ENCODE measurements at places on chromosomes 3 and 15.

- DNase-seq = peak; percentile 61
Observed at GRCh38 chr3:52055537-52056351, 627 bp downstream of the DUSP7 start.

GRCh38 chr15:74006774-74007639 lies 12.5 kb downstream of the PML start:
- peak; percentile 27 for DNase-seq

DNA sequence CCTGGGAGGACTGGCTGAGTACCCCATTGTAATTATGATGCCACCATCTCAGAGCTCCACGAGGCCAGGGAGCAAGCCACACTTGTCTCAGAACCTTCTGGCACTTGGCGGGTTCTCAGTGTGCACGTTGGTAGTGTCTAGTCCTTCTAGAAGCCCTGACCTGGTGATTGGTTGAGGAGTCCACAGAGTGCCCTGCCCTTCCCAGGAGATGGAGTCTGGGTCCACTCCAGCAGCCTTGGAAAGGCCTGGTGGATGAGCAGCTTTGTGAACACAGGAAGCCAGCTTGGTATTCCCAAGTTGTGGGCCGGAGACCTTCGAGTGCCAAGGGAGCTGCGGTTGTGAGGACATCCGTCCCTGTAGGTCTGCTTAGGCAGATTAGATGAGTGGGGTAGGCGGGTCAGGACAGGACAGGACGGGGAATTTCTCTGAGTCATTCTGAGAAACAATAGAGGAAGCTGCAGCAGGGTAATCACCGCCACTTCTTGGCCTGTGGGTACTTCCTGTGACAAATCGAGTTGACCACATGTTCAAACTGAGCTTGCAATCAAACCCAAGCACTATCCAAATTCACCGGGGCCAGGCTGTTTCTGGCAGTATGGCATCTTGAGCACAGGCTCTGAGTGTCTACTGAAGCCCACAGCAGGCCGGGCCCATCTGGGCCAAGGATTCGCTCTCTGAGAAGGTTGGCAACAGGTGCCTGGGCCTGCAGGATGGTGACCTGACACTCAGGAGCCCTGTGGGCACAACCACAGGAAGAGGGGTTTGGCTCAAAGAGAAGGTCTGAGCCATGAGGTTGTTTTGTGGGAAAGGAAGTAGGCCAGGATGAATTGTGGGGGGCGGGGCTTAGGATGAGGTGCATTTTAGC lies 71.5 kb upstream of the PLXNA1 start:
- peak; percentile 90 for DNase-seq

- DNase-seq = no peak
Observed at GRCh38 chr3:188531210-188531609, 377.3 kb downstream of the LPP start.

GRCh38 chr15:100973351-100974111 lies 54.4 kb downstream of the LRRK1 start:
- DNase-seq = no peak

GRCh38 chr15:97745481-97746071 lies 214.9 kb upstream of the ARRDC4 start:
- DNase-seq = peak; percentile 56
